CD4-positive, alpha-beta T cell treated with Interleukin-17A for 4 hours (primary cell): ENCODE measurements at places on chromosomes 16 and 17.
A peak's percentile ranks its signal among the peaks of the same experiment; 100 is the strongest.

GRCh38 chr16:75273054-75273925 is 21.9 kb upstream of the BCAR1 start:
- no peak for DNase-seq

DNA sequence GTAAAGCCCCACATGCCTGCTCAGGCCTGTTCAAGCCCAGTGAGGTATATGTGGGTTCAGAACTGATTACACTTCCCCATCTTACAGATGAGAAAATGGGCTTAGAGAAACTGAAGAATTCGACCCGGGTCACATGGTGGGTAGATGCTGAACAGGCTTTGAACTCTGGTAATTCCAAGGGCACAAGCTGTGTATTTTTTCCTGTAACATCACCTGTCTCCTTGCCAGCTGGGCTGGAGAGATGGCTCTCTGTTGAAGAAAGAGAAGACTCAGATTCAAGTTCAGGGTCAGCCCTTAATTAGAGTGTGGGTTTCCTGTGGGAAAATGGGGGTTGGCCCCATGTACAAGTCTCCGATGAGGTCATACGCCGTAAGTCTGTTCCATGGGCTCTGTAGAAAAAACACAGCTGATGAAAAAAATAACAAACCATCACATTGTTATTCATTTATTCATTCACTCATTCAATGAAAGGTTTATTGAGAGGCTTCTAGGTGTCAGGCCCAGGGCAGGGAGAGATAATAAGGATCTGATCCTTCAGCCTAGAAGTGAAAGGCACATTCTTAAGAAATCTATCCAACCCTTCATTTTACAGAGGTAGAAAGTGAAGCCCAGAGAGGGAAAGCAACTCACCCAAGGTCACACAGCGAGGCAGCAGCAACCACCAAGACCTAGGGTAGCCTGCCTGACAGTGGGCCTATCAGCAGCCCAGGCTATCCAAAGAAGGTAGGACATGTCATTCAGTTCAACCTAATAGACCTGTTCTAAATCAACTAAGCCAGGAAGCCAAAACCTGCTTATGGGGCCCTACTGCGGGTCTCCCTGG is 482.8 kb downstream of the SOX9 start:
- no peak for DNase-seq

DNA sequence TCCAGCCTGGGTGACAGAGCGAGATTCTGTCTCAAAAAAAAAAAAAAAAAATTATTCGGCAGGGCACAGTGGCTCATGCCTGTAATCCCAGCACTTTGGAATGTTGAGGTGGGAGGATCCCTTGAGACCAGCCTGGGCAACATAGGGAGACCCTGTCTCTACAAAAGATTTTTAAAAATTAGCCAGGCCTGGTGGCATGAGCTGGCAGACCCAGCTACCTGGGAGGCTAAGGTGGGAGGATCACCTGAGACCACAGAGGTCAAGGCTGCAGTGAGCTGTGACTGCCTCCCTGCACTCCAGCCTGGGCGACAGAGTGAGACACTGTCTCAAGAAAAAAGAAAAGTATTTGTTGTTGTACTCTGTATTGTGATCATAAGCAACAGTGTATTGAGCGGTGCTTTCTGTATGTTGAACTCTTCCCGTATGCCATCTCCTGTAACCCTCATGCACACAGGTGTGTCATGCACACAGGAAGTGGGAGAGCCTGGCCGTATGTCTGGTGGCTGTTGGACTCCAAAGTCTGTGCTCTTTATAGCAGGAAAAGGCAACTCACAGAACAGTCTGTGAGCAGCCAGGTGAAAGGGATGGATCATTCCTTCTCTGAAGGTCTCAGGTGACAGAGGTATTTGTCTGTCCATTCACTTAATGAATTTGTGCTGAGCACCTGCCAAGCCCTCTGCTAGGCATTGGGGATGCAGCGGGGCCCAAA is 17.1 kb downstream of the CDH1 start:
- no peak for DNase-seq

DNA sequence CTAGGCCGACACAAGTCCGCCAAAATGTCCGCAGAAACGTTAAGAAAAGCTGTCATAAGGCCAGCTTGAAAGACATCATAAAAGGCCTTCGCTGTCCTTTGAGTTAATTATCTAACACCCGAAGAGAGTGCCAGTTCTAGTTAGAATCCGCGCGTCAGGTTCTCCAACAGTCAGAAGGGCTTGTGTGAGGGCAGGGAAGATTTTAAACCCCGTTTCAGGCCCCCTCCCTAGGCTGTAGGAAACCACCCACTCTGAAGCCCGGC is 729 bp upstream of the CLTC start:
- no peak for DNase-seq

DNA sequence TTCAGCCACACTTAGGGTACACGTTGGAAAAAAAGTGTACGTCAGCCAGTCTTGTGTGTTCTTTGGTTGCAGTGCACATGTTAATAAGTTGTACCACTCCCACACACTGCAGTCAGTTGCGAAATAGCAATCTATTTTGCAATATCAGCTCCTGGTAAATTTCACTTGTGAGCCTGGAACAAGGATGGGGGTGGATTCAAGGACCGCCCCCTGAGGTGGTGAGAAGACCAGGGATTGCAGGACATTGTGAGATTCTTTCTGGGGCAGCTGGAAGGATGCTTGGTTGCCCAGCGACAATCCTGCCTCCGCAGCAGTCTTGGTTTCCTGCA is 78.6 kb upstream of the ZFHX3 start:
- no peak for DNase-seq

- DNase-seq = no peak
These were observed 16.3 kb upstream of the AURKB start for GRCh38 chr17:8226536-8227237.

GRCh38 chr17:9104370-9105041 is 83.2 kb downstream of the NTN1 start:
- no peak for DNase-seq

DNA sequence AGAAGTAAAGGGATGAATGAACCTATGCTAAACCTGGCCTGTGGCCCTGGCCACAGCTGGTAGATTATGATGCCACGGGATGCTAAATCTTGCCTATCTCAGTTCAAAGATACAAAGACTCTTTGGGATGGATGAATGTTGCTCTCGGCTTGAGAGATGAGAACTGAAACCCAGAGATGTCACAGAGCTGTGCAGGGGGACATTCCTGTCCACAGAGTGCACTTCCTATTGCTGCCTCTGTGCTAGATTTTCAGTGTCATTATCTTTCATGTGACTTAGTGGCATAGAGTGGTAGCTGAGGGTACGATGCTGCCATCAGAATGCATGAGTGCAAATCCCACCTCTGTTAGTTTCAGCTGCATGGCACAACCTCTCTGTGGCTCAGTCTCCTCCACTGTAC is 2.3 kb upstream of the MT1M start:
- DNase-seq = no peak

- peak; percentile 27 for DNase-seq
These were observed 649 bp downstream of the GSE1 start for GRCh38 chr16:85613604-85614337.

DNA sequence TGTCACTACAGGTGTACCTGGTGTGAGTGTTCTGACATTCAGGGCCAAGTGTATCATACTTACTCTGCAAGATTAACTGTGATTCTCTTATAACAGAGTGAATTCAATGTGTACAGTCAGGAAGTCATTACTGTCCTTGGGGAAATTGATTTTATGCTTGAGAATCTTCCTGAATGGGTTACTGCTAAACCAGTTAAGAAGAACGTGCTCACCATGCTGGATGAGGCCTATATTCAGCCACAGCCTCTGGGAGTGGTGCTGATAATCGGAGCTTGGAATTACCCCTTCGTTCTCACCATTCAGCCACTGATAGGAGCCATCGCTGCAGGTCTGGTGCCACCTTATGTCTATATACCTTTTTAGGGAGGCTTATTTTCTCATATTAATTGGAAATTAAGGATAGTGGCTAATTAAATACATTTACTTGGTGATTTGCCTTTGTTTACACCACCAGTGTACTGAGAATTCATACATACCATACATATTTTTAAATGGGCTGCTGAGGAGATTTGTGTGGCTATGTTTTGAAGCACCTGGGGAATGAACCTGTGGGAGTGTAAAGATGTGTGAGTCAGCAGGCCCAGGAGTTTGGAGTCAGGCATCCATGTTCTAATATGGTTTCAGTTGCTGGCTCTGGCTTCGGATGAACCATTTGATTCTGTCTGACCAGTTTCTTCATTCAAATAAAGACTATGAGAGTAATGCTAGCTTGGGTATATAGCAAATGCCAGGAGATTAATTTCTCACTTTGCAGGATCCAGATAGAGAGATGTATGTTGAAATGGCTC is 3.1 kb downstream of the ALDH3A2 start:
- DNase-seq = no peak

GRCh38 chr17:57834146-57834741 is 15.6 kb downstream of the MRPS23 start:
- DNase-seq = no peak

- peak; percentile 46 for DNase-seq
These were observed 33.7 kb upstream of the MFSD6L start for GRCh38 chr17:8832711-8833352.

DNA sequence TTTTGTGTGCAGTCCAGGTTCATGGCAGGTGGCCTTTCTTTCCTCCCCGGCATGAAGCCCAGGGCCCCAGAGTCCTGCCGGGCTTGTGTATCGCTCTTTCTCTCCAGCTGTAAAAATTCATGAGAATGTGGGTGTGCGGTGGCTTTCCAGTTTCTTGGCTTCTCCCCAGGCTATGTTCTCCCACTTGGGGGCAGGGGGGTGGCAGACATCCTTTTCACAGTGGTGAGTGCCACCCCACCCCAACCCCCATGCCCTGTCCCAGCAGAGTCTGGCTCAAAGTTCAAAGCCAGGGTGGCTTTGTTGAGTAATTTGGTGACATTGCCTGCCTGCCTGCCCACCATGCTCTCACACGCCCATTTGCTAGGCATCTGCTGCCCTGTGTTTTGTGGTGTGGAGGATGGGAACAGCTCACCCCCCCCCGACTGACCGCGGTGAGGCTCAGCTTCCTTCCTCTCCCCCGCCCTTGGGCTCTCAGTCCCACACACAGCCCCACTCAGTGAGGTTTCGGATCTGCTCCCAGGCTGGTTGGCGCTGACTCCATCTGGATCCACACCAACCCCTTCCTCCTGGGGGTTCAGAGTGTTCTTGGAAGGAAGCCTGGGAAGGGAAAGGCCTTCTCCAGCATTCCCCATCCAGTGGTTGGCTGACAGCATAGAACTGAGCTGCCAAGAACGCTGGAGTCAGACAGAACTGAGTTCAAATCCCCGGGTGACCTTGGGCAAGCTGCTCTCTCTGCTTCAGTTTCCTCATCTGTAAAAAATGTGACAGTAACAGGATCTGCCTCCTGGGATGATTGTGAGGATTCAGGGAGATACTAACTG is 36.0 kb downstream of the CHD9 start:
- no peak for DNase-seq

- DNase-seq = no peak
These were observed 546 bp upstream of the NDUFB10 start for GRCh38 chr16:1958715-1959268.

DNA sequence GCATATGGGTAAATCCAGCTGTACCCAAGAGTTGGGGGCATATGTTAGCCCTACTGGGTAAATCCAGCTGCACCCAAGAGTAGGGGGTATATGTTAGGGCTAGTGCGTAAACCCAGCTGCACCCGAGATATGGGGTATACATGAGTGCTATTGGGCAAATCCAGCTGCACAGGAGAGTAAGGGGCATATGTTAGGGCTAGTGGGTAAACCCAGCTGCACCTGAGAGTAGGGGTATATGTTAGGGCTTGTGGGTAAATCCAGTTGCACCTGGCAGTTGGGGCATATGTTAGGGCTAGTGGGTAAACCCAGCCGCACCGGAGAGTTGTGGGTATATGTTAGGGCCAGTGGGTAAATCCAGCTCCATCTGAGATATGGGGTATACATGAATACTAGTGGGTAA is 80.9 kb downstream of the WWOX start:
- DNase-seq = no peak

DNA sequence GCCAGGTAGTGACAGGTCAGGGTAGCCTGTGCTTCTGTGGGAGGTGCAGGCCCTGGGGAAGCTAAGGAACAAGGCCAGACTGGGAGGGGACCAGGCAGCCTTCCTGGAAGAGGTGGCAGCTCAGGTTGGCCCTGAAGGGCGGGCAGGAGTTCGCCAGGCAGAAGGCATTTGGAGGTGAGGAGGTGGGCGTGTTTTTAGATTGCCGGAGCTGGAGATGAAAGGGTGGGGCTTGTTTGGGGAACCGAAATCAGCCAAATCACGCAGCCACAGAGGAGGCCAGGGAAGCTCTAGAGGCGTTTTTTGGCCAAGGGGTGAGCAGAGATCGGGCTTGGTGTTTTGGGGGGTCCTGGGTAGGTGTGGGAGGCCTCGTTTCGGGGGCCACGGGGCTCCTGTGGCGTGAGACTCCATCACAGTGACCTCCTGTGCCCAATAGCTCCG is 7.6 kb downstream of the ADCY7 start:
- DNase-seq = peak; percentile 59

- DNase-seq = no peak
These were observed 108.0 kb upstream of the CIBAR2 start for GRCh38 chr16:85220125-85220839.

- no peak for DNase-seq
These were observed 54.1 kb upstream of the NFAT5 start for GRCh38 chr16:69511651-69512050.

DNA sequence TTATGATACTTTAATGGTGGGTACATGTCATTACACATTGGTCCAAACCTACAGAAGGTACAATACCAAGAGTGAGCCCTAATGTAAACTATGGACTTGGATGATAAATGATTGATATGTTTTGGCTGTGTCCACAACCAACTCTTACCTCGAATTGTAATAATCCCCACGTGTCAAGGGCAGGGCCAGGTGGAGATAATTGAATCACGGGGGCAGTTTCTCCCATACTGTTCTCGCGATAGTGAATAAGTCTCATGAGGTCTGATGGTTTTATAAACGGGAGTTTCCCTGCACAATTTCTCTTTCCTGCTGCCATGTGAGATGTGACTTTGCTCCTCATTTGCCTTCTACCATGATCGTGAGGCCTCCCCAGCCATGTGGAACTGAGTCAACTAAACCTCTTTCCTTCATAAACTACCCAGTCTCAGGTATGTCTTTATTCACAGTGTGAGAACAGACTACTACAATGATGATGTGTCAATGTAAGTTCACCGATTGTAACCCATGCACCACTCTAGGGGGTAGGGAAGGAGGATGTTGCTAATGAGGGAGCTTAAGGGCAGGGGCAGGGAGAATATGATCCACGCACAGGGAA is 7.0 kb upstream of the METTL22 start:
- no peak for DNase-seq

DNA sequence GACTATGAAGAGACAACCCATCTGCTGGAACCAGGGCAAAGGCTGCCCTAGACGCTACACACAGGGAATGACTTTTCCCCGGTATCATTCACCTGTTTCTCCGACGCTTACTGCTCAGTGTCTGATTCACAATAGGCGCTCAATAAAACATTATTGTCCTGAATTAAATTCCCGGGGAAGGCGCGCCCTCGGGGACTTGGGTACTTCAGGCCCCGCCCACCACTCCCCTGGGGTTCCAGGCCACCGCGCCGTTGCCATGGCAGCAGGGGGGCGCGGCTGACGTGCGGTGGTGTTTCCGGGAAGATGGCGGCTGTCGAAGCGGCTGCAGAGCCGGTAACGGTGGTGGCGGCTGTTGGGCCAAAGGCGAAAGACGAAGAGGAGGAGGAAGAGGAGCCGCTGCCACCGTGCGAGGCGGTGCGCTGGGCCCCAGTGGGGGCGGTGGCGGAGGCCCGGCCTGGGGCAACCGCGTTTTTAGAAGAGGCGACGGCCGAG is at the start of gene RUNDC1:
Gene RUNDC1, plus strand, starts transcription at position 292 of the 492 bp plus-strand sequence. Its CDS starts 12 bp downstream, at position 304.
- DNase-seq = peak; percentile 95
